Fibroblast of mammary gland (primary cell): ENCODE measurements at places on chromosomes 6 and 20.

DNA sequence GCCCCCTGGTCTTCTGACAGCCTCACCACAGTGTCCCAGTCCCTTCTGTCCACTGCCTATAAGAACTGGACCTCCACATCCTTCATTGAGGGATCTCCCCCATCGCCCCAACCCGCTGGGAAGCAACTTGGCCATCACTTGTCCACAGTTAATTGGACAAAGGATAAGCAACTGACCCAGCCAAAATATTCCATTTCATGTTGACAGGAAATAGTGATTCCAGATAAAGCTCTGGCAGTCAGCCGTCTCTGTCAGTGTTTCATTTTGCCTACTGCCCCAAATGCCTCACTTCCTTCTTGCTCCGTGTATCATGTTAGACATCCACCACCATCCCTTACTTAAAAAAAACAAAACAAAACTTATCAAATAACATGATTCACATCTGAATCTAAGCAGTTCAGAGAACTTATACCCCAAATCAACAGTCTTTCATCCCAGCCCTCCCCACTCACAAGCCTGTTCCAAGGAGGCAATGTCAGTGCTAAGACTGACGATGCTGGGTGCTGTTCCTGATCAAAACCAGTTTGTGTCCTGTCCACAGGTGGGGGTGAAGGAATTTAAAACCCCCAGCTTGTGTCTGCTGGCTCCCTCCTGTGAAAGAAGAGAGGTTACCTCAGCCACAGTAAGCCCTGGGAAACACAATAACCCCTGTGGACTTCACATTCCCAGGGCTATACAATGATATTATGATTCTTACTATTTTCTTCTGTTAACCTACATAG is 162.5 kb downstream of the WDR27 start:
- DNase-seq, result peak; percentile 56

DNA sequence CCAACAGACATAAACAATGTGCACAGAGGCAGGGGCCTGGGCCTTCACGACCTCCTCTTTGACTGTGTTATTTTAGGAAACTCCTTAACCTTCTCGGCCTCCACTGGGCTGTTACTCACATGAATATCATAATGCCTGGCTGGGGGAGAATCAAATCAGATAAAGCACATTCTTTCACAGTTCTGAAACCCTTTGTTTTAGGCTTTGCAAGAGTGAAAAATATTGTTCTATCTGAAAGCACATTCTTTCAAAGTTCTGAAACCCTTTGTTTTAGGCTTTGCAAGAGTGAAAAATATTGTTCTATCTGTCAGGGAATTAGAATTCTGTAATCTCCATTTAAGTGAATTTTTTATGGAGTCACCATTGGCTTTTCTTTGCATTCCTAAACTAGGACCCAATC is 50.7 kb upstream of the SYNDIG1 start:
- DNase-seq, result no peak

DNA sequence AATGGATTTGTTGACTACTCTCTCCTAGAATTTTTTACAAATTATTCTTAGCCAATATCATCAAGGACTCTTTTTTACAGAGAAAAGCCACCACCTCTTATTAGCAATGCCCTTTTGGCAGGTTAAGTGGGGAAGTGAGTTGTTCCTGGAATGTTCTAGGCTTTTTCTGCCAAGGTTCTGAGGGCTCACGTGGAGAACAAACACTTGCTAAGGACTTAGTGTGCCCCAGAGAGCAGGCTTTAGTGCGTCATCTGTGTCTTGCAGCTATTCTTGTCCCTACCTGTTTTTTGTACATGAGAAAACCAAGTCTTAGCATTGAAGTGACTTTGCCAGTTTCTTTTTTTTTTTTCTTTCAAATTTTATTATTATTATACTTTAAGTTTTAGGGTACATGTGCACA is 33.5 kb downstream of the CFAP61 start:
- peak; percentile 34 for DNase-seq

DNA sequence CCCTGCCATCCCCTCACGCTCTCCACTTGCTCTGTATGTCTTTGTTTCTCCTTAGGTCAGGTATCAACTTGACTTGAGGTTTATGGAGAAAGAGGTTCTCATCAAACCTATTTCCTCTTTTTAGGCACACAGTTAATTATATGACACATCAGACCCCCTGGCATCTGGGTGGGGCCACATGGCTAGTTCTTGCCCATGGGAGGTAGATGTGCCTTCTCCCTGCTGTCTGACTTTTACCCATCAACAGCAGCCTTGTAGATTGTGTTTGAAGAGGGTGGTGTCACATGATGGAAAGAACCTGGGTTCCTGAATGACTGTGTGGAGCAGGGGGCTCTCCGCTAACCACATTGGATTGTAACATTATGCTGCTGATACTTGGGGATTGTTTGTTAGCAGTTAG is 7.2 kb upstream of the UQCC2 start:
- no peak for DNase-seq

DNA sequence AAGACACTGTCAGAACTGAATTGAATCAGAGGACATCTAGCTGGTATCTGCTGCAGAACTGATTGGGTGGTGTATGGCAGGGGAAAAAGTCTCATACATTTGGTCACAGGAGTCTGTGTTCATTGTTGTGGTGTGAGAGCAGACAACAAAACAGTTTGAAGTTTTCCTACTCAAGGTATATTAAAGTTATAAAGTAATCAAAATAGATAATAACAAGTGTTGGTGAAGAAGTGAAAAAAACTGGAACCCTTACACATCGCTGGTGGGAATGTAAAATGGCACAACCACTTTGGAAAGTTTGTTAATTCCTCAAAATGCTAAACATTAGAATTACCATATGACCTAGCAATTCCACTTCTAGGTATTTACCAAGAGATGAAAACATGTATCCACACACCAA is 24.7 kb downstream of the SRPK1 start:
- no peak for DNase-seq

DNA sequence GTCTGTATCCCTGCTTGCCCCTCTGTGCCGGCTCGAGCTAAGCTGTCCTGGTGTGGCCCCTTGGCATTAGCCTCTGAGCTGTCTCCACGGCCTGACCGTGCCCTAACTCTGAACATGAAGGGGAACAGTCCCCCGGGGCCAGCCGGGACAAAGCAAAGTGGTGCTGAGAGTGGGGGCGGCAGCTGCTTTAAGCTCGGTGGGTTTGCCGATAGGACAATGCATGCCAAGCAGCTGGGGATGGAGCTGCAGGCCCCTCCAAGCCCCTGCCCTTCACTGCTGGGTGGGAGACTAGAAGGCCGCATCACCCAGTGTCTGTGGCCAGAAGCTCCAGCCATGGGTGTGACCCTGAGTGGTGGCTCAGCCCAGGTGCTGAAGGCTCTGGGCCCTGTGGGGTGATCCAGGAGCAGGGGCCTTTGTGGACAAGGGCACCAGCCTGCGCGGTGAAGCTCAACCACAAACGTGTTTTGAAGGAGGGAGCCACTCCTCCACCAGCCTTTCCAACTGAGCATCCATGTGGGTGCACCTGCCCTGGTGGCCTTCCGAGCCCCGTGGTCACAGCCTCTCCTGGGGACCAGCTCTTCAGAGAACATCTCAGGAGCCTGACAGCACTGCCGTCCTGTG is 242.5 kb downstream of the ERMARD start:
- no peak for DNase-seq

- peak; percentile 11 for DNase-seq
Observed at GRCh38 chr6:154920495-154921200, 74.5 kb upstream of the TIAM2 start.

DNA sequence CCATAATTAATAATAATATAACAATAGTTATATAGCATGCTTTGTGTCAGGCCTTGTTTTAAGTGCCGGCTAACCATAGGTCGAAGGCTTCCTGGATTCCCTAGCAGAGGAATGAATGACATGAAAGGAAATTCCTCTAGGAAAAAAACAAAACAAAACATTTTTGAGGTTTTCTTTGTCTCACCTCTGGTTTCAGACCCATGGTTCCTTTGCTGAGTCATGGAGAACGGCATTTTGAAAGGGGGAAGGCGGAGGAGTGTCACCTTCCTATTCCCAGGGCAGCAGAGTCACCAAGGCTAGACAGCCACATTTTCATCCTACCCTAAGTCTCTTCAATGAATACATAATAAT is 25.3 kb upstream of the CCND3 start:
- peak; percentile 32 for DNase-seq

DNA sequence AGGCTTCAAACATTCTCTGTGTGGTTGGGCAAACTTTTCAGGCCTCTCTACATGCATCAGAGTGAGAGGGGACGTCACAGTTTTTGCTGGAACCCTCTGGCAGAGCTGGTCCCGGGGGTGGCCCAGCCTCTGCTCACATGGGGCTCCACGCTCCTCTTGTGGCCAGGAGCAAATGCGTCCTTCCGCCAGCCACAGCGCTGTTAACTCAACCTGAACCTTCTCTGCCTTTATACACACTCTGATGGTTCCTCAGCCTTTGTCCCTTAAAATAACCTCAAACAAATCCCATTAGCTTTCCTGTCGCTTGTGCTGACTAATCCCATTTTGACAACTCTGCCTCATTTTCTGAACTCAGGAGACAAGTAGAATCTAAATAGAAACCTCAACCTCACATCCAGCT is 39.4 kb upstream of the TGM6 start:
- DNase-seq, result no peak

GRCh38 chr6:106439459-106439858 is 78.9 kb downstream of the CRYBG1 start:
- peak; percentile 41 for DNase-seq

- DNase-seq, result peak; percentile 94
Observed at GRCh38 chr6:22880686-22881433, 311.5 kb downstream of the HDGFL1 start.

- peak; percentile 61 for DNase-seq
Observed at GRCh38 chr6:122696853-122697252, 82.7 kb upstream of the FABP7 start.

GRCh38 chr6:75135450-75135849 is 70.4 kb downstream of the COL12A1 start:
- DNase-seq, result peak; percentile 83

- no peak for DNase-seq
Observed at GRCh38 chr6:10516953-10517352, 4.2 kb upstream of the GCNT2 start.

DNA sequence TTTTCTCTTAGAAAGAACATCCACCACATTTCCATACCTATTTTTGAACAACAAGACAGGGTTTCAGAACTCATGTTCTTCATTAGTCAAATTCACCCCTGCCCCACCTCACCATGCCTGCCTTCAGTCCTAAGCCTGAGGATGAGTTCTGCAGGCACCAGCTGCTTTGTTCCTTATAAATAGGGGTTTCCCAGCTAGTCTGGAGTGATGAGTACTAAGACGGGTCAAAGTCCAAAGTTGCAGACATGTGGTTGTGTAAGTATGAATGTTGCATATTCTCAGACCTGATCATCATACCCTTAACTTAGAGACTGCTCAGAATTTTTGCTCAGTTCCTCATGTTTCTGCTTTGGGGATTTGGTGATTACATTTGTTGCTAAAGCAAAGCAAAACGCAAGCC is 257.7 kb upstream of the CDYL start:
- peak; percentile 71 for DNase-seq

DNA sequence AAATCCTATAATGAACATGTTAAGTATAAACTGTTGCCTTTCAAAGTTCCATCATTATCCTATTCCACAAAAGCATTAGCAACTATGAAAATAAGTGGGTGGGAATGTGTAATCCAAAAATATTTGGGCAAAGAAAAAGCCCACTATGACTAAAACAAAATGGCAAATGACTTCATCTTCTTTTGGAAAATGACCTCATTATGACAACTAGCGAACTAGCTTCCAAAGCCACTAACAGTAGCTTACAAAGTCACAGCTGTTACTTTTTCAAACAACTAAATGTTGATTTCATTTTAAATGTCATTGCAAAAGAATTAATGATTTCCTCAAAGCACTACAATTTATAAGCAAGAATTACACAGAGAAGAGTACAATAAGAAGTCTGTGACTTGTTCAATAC is 49.8 kb upstream of the RUNX2 start:
- DNase-seq, result peak; percentile 45

GRCh38 chr6:64789476-64789875 is 917.5 kb downstream of the EYS start:
- no peak for DNase-seq

DNA sequence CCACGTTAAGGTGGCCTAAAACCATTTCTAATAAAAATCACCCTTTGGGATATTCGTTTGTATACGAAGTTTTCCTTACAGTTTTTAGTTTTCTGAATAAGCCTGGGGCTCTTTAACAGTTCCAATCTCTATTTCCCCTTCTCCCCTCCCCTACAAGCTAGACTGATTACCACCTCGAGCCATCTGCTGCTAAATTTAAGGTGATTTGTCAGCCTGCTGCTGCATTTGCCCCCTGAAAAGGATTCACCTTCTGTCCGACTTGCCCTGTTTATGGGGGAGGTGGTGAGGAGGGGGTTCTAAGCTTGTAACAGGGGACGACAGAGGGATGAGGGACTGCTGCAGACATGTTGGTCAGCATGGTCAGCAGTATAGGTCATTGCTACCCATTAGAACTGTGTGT is 146.3 kb downstream of the JARID2 start:
- DNase-seq, result no peak

- DNase-seq, result no peak
Observed at GRCh38 chr6:485655-486170, 94.2 kb downstream of the IRF4 start.

DNA sequence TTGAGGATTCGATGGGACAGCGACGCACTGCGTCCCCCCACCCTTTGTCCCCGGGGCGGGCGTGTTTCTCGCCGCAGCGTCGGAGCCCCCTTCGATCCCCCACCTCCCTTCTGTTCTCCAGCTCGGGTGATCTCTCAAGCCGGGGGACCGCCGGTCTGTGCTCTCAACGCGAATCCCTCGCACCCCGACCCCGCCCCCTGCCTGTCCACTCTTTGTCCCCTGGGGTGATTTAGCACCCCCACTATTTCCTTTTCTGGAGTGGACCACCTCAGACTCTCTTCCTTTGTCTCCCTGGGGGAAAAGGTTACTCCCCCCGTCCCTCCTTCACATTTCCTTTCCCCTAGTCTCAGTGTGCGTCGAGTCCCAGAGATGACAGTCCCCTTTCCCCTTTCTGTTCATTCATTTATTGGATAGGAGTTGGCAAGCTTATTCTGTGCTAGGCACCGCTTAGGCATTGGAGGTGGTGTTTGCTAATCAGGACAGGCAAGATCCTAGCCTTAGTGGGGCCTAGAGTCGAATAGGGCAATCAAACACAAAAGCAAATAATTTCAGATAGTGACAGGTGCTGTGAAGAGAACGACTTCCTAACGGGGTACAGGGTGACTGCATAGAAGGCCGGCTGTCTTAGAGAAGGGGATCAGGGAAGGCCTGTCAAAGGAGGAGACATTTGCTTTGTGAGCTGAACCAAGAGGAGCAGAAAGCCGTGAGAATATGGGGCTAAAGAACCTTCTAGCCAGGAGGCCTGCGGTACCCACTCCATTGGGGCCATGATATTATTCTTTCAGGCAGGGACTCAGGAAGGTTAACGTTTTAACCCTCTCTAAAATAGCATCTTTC is 741 bp downstream of the PTPN1 start:
- DNase-seq, result no peak

DNA sequence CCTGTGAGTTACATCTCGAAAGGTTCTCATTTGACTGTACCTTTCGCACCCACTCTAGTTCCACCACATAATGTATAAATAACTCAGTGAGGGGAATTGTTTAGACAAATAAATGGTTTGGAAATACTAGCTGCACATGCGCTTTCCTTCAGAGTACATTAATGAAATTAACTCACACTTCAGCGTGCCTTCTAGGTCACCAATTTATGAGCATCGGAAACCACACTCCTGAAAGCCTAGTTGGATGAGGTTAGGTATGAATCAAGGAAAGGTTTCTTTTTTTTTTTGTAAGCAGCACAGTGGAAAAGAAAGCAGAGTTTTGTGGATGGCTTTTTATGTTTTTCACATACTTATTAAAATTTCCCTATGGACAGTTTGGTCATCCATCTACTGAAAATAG is 247.8 kb upstream of the TCF21 start:
- DNase-seq, result no peak
